ENCODE measurements at places on chromosomes 12 and 14. TPM values are rescaled to one million over a fixed set of nuclear protein-coding genes. Genes with fewer than 3 reads are reported as not detected.
A peak's percentile ranks its signal among the peaks of the same experiment; 100 is the strongest.

SLC25A47 gene
- total RNA-seq = not detected

SINHCAF gene
- 187 TPM for total RNA-seq

TAS2R8 gene
- not detected for total RNA-seq

DPF3 gene
- total RNA-seq = 1.3 TPM

CAPZA3 gene
- total RNA-seq = not detected

DNA sequence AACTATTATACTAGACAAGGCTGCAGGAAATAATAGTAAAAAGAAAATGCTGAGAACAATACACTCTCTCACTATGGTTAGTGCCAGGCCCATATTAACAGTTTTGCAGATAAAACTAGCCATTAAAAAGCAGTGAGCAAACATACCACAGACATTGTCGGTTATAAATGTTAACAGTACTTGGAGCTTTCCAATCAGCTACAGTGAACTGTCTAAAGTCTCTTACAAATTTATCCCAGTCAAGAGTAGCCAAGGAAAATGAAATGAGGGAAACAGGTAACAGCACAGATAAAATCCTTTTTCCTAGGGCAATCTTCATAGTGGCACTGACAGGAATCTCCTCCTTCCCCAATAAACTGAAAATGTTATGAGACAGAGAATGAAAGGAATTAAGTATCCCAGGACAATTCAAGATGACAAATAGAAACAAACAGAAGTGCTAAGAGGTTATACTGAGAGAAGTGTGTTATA is 30.8 kb downstream of the PAWR start:
- H3K27me3 ChIP-seq = no peaks in the 10 kb centered on the region
- H3K4me3 ChIP-seq = no peak overlapping the region
- no peak for DNase-seq
- no peak overlapping the region for H3K27ac ChIP-seq
- peaks cover 14% of the 10 kb centered on the region for H3K36me3 ChIP-seq
- H3K4me1 ChIP-seq = peaks cover 8% of the 10 kb centered on the region

DNA sequence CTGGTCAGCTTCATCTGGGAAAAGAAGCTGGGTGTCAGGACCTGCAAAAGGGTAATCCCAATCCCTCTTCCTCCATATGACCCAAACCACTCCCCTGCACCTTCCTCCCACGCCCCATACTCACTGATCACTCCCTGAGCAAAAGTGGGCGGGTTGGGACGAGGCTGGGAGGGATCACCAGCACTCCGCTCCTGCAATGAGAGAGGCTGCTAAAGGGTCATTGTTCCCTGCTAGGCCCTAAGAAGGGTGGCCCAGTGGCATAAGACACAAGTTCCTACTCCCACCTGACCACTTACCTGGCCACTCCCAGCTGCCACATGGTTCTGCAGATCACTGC is 15.7 kb upstream of the PRKAG1 start:
- DNase-seq = no peak
- no peak overlapping the region for H3K4me3 ChIP-seq
- peaks cover 4% of the 10 kb centered on the region for H3K36me3 ChIP-seq
- H3K27me3 ChIP-seq = no peaks in the 10 kb centered on the region
- no peak overlapping the region for H3K27ac ChIP-seq

DNA sequence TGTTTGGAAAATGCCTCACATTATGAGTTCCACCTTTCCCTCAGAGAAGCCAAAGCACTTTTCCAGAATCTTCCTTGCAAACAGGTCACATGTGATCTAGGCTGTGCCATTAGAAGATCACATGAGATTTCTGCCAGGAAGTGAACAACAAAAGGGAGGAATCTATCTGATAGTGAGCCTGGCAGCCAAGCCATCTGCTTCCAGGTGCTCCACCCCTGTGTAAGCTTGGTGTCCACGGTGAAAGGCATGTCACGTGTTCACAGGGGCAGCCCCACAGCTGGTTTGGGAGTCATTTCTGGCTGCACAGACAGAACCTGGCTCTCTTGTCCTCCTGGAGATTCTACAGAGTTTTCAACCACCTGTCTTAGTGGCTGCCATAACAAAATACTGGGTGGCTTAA is 3.5 kb upstream of the KSR2 start:
- H3K4me1 ChIP-seq = peaks cover 13% of the 10 kb centered on the region
- peaks cover 72% of the 10 kb centered on the region for H3K27me3 ChIP-seq
- peak overlapping the region; percentile 4 for H3K4me3 ChIP-seq
- H3K36me3 ChIP-seq = peaks cover 9% of the 10 kb centered on the region
- DNase-seq = no peak
- no peak overlapping the region for H3K27ac ChIP-seq

GRCh38 chr14:73736842-73737241 is 22.7 kb upstream of the PNMA1 start:
- peaks cover 16% of the 10 kb centered on the region for H3K4me1 ChIP-seq
- H3K27ac ChIP-seq = no peak overlapping the region
- no peaks in the 10 kb centered on the region for H3K27me3 ChIP-seq
- DNase-seq = no peak
